Uterine smooth muscle cell (primary cell): ENCODE measurements at places on chromosomes 3 and 15. TPM values are rescaled to one million over a fixed set of nuclear protein-coding genes. Genes with fewer than 3 reads are reported as not detected.

Gene RARRES1
- total RNA-seq = 26.2 and 30.5 TPM in 2 replicates

Gene ITIH3
- total RNA-seq = 0.12 TPM in 1 of 2 replicates, not detected in the other

Gene KLF15
- 1.5 and 3.4 TPM in 2 replicates for total RNA-seq

Gene PRRT3
- 1.3 and 2.1 TPM in 2 replicates for total RNA-seq
